Activated CD4-positive, alpha-beta T cell treated with anti-CD3 and anti-CD28 coated beads, Interleukin-2, amount 10 ng/mL, durations not matched to agents 7 days and 5 days (primary cell): ENCODE measurements at places on chromosomes 7 and 10. TPM values are rescaled to one million over a fixed set of nuclear protein-coding genes. Genes with fewer than 3 reads are reported as not detected.
A peak's percentile ranks its signal among the peaks of the same experiment; 100 is the strongest.

- peak overlapping the region; percentile 72 for H3K27ac ChIP-seq
- peaks cover 39% of the 10 kb centered on the region for H3K4me1 ChIP-seq
- peaks cover 73% of the 10 kb centered on the region for H3K27me3 ChIP-seq
- DNase-seq: no peak
- peak overlapping the region; percentile 34 for H3K4me3 ChIP-seq
Measured at GRCh38 chr10:101225846-101226421, 3.3 kb downstream of the LBX1 start.

The SCART1 gene
- total RNA-seq: 3.7 TPM

- no peak for DNase-seq
- no peaks in the 10 kb centered on the region for H3K36me3 ChIP-seq
- H3K4me3 ChIP-seq: no peak overlapping the region
- H3K4me1 ChIP-seq: no peaks in the 10 kb centered on the region
- H3K27me3 ChIP-seq: no peaks in the 10 kb centered on the region
Measured at GRCh38 chr7:410395-410910, 109.2 kb downstream of the PDGFA start.

GRCh38 chr7:144830024-144830785 lies 5.6 kb downstream of the TPK1 start:
- H3K27me3 ChIP-seq: no peaks in the 10 kb centered on the region
- H3K36me3 ChIP-seq: peaks cover 9% of the 10 kb centered on the region
- no peak overlapping the region for H3K4me3 ChIP-seq
- H3K27ac ChIP-seq: no peak overlapping the region

DNA sequence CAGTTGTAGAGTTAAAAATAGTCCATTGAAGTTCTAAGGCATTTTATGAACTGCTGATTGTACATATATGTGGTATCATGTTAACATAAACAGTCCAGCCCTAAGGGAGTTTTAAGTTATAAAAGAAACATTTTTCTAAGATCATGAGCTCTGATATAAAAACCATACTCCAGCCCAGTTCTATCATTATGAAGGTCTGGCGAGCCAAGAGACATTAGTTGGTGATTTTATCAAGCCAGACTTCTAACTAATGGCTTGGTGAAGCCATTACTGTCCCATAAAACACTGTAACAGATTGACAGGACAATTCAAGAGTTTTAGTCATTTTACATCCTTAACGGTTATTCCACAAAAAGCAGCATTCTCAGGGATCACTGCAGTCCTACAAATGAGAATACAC lies 221.6 kb downstream of the RNLS start:
- no peaks in the 10 kb centered on the region for H3K4me1 ChIP-seq
- no peak overlapping the region for H3K4me3 ChIP-seq
- DNase-seq: no peak
- H3K27me3 ChIP-seq: no peaks in the 10 kb centered on the region
- no peak overlapping the region for H3K27ac ChIP-seq

- H3K36me3 ChIP-seq: no peaks in the 10 kb centered on the region
- no peak overlapping the region for H3K27ac ChIP-seq
- no peaks in the 10 kb centered on the region for H3K4me1 ChIP-seq
- H3K4me3 ChIP-seq: no peak overlapping the region
- H3K27me3 ChIP-seq: peaks cover 10% of the 10 kb centered on the region
Measured at GRCh38 chr7:25812086-25812850, 339.7 kb upstream of the NFE2L3 start.

The SPDYE1 gene
- total RNA-seq: not detected

The CRTAC1 gene
- not detected for total RNA-seq

The ELN gene
- not detected for total RNA-seq

GRCh38 chr10:14360961-14361360 lies 30.2 kb upstream of the FRMD4A start:
- no peak for DNase-seq
- H3K4me3 ChIP-seq: no peak overlapping the region
- no peaks in the 10 kb centered on the region for H3K36me3 ChIP-seq
- no peaks in the 10 kb centered on the region for H3K4me1 ChIP-seq
- peaks cover 31% of the 10 kb centered on the region for H3K27me3 ChIP-seq

- DNase-seq: no peak
- no peak overlapping the region for H3K4me3 ChIP-seq
- no peaks in the 10 kb centered on the region for H3K36me3 ChIP-seq
- H3K27me3 ChIP-seq: no peaks in the 10 kb centered on the region
Measured at GRCh38 chr7:33742521-33742920, 162.8 kb upstream of the BMPER start.

- H3K27ac ChIP-seq: no peak overlapping the region
- H3K36me3 ChIP-seq: no peaks in the 10 kb centered on the region
- H3K4me3 ChIP-seq: no peak overlapping the region
- peaks cover 3% of the 10 kb centered on the region for H3K4me1 ChIP-seq
Measured at GRCh38 chr10:11048707-11049278, 31.1 kb downstream of the CELF2 start.

- H3K27me3 ChIP-seq: peaks cover 47% of the 10 kb centered on the region
- H3K36me3 ChIP-seq: no peaks in the 10 kb centered on the region
- no peak for DNase-seq
- no peak overlapping the region for H3K27ac ChIP-seq
- H3K4me3 ChIP-seq: no peak overlapping the region
Measured at GRCh38 chr7:6250364-6250833, 22.0 kb downstream of the CYTH3 start.

The CRCP gene
- total RNA-seq: 31.4 TPM

- no peaks in the 10 kb centered on the region for H3K27me3 ChIP-seq
- H3K36me3 ChIP-seq: peaks cover 46% of the 10 kb centered on the region
- no peaks in the 10 kb centered on the region for H3K4me1 ChIP-seq
- no peak overlapping the region for H3K4me3 ChIP-seq
- H3K27ac ChIP-seq: no peak overlapping the region
Measured at GRCh38 chr10:92024700-92025099, 101.1 kb downstream of the BTAF1 start.

The TSPAN15 gene
- 3.6 TPM for total RNA-seq

DNA sequence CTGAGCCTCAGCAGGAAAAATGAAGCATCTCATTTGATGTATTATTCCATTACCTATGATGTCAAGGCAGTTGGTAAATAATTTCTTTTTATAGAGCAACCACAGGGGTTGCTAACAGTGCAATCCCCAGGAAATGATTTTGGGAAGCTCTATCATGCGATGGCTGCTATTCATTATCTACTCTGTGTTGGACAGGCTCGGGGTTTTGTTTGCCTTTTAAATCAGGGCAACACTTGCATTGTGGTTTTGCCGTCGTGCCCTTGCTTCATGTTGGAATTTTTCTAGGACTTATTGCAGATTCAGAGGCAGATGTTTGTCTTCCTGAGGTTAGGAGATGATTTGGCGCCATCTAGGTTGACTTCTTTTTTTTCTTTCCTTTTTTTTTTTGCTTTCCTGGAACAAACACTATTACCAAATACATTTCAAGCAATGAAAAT lies 128.4 kb downstream of the BICC1 start:
- no peak overlapping the region for H3K27ac ChIP-seq
- no peaks in the 10 kb centered on the region for H3K4me1 ChIP-seq
- H3K36me3 ChIP-seq: no peaks in the 10 kb centered on the region
- H3K4me3 ChIP-seq: no peak overlapping the region
- H3K27me3 ChIP-seq: peaks cover 3% of the 10 kb centered on the region

The TRPV5 gene
- total RNA-seq: not detected

DNA sequence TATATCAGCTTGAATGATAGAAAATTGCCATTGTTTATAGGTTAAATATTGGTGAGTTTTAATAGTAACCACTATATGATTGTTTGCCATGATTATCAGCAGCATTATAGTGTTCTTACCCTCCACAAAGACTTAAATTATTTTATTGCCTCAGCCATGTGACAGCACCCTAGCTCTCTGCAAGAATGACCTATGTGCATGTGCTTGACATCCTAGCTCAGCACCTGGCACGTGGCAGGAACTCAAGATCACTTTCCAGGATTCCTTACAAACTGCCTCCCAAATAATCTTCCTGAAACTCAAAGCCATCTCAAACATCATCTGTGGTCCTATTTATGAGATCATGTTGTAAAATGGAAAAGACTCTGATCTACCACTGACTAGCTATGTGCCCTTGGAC lies 68.1 kb upstream of the ANKRD30A start:
- H3K4me3 ChIP-seq: no peak overlapping the region
- H3K4me1 ChIP-seq: no peaks in the 10 kb centered on the region
- no peak for DNase-seq
- no peaks in the 10 kb centered on the region for H3K27me3 ChIP-seq
- no peak overlapping the region for H3K27ac ChIP-seq

DNA sequence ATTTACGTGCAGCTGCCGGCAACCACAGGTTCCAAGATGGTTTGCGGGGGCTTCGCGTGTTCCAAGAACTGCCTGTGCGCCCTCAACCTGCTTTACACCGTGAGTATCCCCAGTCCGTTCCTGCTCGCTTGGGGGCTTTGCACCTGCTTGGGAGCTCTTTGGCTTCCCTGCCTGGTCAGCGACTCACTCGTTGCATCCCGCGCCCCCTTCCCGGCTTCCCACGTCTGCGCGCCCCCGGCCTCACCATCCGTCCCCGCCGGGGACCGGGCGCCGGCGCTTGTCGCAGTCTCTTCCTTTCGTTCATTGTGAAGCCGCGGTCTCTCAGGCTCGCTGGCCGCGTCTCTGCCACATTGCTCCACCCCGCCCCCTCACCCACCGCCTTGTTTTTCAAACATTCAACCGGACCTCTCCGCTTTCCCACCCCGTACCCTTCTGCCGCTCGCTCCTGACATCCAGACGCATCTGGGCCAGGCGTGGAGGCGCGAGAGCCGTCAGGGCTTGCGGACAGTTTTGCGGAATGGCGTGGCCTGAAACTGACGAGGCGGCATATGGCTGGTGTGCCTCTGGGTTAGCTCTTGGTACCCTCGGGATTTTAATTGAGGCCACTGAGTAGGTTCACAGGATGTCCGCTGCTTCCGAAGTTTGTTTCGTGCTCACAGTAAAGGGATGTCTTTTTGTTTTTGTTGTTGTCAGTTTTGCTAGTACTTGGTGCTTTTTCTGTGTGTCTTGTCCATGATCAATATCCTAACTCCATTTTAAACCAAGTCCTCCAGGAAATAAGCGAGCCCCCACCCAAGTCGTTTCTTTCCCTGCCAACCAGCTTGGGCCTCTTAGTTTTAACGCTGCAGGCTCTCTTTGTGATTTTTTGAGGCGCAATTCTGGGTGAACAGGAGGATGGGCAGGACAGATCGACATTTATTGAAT lies 639 bp downstream of the TSPAN13 start:
- peak overlapping the region; percentile 19 for H3K27ac ChIP-seq

DNA sequence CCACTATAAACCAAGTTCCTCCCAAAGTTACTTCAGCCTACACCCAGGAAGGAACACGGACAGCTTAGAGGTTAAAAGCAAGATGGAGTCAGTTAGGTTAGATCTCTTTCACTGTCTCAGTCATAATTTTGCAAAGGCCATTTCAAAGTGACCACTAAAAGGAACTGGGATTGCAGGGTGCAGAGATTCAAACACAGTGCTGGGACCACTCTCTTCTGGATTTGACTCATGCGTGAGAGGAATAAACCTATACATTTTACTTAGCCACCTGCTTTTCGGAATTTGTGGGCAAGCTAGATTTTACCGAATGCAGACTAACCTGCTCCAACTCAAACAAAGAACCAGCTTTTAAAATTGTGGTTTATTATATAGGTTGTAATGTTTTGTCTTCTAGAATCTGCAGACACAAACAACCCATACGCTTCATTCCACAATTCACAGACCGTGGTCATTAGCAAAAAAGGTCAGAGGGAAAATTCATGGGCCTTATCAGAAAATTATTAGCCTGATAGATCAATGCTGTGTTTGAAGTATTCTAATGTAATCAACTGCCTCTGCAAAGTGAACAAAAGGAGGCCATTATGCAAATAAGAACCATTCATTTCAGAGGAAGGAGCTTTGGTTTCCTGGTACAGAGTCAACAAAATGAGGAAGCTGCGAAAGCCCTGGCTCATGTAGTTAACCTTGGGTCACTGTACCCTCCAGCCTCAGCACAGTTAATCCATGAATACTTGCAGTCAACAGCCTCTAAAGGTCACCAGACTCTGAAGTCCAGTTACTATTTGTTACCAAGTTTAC lies 342.7 kb upstream of the KLF6 start:
- DNase-seq: peak; percentile 23
- no peaks in the 10 kb centered on the region for H3K27me3 ChIP-seq
- H3K4me1 ChIP-seq: peaks cover 24% of the 10 kb centered on the region
- peak overlapping the region; percentile 71 for H3K27ac ChIP-seq

The FXYD4 gene
- not detected for total RNA-seq

The VAX1 gene
- not detected for total RNA-seq

- H3K27me3 ChIP-seq: peaks cover 12% of the 10 kb centered on the region
- peaks cover 11% of the 10 kb centered on the region for H3K4me1 ChIP-seq
- DNase-seq: peak; percentile 47
- no peaks in the 10 kb centered on the region for H3K36me3 ChIP-seq
Measured at GRCh38 chr10:14822879-14823755, 14.7 kb downstream of the CDNF start.

DNA sequence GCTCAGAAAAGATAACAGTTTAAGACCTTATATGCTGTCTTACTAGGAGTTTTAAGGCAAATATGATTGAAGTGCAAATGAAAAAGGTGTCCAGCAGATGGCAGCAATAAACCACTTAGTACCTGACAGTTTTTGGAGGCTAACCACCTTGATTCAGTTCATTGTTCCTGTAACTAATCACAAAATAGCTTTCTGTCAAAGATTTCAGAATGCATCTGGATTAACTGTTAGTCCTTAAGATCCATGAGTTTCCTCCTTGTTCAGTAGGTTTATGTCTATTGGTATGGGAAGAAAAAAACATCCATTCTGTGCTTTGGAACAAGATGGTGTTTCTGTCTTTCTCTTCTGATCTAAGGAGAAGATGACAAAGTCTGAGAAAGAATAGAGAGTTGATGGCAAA lies 46.6 kb downstream of the CCSER2 start:
- peak; percentile 66 for DNase-seq
- H3K4me1 ChIP-seq: peaks cover 37% of the 10 kb centered on the region

The SOSTDC1 gene
- not detected for total RNA-seq

DNA sequence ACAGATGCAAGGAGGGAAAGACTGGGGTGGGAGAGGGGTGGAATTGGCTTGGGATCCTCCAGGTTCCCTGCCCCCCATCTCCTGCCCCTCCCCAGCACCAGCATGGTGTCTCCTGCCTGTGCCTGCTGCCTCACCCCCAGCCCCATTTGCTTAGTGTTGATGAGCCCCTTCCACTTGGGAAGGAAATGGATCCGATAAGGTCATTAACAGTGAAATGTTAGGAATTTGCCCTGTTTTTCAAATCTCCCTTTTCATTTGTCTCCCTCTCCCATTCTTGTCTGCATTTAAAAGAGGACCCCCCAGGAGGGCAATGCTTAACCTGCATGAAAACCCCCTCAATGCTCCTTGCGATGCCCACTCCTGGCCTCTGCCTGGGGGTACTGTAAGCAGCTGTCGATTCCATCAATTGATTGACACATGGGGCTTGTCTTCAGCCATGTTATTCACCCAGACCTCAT lies 51.5 kb downstream of the HK1 start:
- peaks cover 22% of the 10 kb centered on the region for H3K36me3 ChIP-seq
- H3K27me3 ChIP-seq: no peaks in the 10 kb centered on the region
- no peak overlapping the region for H3K4me3 ChIP-seq
- H3K27ac ChIP-seq: no peak overlapping the region
- H3K4me1 ChIP-seq: peaks cover 66% of the 10 kb centered on the region
- DNase-seq: no peak

The MRLN gene
- total RNA-seq: not detected

The BICC1 gene
- not detected for total RNA-seq

The GNGT1 gene
- not detected for total RNA-seq

The CTNNA3 gene
- total RNA-seq: 0.58 TPM

- no peaks in the 10 kb centered on the region for H3K27me3 ChIP-seq
- H3K36me3 ChIP-seq: peaks cover 28% of the 10 kb centered on the region
- DNase-seq: no peak
- no peak overlapping the region for H3K27ac ChIP-seq
Measured at GRCh38 chr10:73406846-73407245, 7.0 kb downstream of the ANXA7 start.

- no peaks in the 10 kb centered on the region for H3K36me3 ChIP-seq
- no peak for DNase-seq
- H3K27ac ChIP-seq: no peak overlapping the region
Measured at GRCh38 chr7:32037650-32038198, 32.5 kb downstream of the PDE1C start.

The PRTFDC1 gene
- 0.27 TPM for total RNA-seq

The UMAD1 gene
- 16.3 TPM for total RNA-seq
